Mammary epithelial cell (primary cell): ENCODE measurements at places on chromosomes 7 and 10. TPM values are rescaled to one million over a fixed set of nuclear protein-coding genes. Genes with fewer than 3 reads are reported as not detected.

GRCh38 chr7:27966219-27966780 is 214.3 kb downstream of the JAZF1 start:
- no peak for DNase-seq

- DNase-seq, result no peak
Measured at GRCh38 chr10:100873827-100874326, 38.9 kb upstream of the SLF2 start.

- DNase-seq, result no peak
Measured at GRCh38 chr7:6448943-6449543, 1.3 kb upstream of the DAGLB start.

GRCh38 chr7:50684011-50684712 is 98.5 kb downstream of the GRB10 start:
- DNase-seq, result no peak

GRCh38 chr7:121192834-121193233 is 136.0 kb upstream of the WNT16 start:
- no peak for DNase-seq

GRCh38 chr7:60706-61105 is 131.7 kb upstream of the FAM20C start:
- DNase-seq, result no peak

- DNase-seq, result no peak
Measured at GRCh38 chr10:101120884-101121653, 10.0 kb upstream of the TLX1 start.

DNA sequence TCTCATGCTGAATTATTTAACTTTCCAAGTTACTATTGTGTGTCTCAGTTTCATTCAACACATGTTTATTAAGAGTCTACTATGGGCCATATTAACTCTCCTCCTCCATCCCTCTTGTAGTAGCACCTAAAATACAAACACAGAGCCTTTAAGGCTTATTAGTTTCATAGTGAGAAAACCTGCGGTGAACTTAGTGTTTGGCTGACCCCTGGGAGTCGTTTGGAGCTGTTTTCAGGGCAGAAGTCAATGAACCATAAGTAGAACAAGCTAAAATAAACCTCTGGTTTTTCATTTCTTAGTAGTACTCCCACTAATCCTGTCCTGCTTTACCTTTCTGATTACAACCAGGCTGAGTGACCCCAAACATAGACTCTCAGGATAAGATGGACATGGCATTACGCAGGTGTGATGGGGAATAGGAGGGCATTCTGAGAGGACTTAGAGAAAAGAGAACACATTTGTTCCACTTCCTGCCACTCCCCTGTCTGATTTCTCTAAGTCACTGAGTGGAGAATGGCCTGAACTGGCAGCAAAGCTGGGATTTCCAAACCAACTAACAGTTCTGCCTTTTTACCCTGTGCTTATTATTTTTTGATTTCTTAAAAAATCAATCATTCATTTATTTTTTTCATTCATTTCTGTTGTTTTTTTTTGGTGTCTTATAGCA is 74.5 kb downstream of the LRMDA start:
- no peak for DNase-seq

- DNase-seq, result no peak
Measured at GRCh38 chr7:23715099-23715498, 5.1 kb downstream of the STK31 start.

GRCh38 chr10:96764425-96765060 is 44.2 kb upstream of the PIK3AP1 start:
- no peak for DNase-seq

- no peak for DNase-seq
Measured at GRCh38 chr10:88952647-88953111, at the start of gene ACTA2. Gene ACTA2, minus strand, starts transcription at chr10:88952773. Its CDS starts 3,843 bp downstream, at chr10:88948930.

GRCh38 chr10:49508654-49509053 is 30.3 kb downstream of the ERCC6 start:
- no peak for DNase-seq

DNA sequence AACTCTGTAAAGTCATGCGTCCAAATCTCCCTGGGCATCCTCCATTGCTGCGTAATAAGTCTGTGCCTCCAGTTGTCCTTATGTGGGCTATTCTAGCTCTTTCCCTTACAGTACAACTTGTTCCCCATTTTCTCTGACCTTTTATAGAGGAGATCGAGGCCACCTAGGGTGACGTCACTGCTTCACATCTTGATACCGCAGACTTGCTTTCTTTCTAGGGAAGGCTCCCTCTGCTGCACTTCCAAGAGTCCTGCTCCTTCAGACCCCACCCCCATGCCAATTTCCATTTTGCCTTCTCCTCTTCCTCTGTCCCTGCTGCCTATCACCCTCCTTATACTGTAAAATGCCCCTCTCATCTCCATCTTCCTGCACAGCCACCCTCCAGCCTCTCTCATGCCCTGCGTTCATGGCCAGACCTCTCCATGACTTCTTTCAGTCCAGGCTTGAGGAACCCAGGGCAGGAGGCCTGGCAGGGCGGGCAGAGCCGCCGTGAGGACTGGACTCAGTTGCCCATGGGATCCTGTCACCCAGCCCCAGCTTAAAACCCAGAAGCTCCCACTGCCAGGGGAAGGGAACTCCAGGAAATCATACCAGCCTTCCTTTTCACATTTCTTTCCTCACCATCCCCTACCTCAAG is 57.5 kb downstream of the CAMK1D start:
- no peak for DNase-seq

DNA sequence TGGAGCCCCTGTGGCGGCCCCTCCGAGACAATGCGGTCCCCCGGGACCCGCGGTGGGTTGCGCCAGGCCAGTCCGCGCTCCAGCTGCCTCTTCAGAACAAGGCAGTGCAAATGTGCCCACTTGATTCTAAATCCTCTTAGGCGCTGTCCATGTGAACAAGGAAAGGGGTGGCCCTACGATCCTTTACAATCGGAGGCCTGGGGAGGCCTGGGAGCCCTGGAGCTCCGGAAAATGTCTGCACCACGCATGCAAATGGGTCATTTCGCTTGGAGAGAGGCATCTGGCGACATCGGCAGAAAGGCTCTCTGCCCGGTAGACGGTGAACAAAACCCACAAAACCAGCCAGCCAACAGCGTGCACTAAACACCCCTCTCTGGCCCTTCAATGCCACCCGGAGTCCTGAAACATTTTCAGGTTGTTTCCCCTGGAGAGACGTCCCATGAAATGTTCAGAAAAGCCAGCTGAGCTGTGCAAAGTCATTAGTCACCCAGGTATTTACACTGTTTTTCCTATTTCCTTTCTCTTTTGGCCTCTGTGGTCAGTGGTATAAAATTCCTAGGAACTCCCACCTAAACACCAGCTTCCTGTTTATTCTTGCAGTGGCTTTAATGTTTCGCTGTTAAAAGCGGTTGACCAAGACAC is 102.8 kb upstream of the ZNF438 start:
- DNase-seq, result peak; percentile 49

DNA sequence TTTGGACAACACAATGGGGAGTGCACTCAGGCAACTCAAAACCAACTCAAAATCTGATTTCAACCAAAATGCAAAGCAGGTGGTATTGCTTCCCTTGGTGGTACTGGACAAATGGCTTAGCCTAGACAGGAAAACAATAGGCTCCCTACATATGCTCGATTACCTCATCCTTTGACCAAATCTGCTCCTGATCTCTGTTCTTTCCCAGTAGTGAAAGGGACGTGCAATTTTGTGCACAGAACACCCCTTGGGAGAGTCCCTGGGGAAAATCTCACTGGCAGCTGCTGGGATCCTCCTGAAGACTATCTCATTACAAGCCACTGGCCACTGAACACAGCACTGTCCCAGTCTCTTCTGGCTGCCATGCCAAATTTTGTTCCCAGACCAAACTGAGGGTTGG is 149.2 kb upstream of the VSTM2A start:
- no peak for DNase-seq

DNA sequence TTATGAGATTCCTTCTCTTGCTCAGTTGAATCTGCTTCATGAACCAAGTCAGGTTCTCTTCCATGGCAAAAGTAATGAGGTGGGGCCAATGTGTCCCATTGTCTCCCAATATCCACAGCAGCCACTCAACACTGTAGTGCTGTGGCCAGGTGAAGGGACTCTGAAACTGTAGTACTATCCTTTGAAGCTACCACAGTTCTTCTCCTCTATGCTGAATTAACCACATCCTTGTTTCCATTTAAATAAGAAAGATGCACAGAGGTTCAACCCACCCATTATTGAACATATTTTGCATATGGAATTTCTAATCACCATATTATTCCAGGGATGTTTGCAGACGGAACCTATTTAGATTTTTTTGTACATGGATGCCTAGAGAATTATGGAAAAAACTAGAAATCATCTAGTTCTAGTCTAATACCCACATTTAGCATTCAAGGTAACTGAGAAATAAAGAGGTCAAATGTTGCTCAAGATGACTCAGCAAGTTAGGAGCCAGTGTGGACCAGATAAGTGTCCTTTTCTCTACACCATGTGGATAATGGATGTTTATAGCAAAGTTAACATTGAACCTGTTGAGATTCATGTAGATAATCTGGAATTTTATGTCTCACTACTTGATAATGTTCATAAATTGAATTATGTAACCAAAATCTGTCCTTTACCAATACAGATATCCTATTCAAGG is 64.5 kb downstream of the LRRTM3 start:
- no peak for DNase-seq

DNA sequence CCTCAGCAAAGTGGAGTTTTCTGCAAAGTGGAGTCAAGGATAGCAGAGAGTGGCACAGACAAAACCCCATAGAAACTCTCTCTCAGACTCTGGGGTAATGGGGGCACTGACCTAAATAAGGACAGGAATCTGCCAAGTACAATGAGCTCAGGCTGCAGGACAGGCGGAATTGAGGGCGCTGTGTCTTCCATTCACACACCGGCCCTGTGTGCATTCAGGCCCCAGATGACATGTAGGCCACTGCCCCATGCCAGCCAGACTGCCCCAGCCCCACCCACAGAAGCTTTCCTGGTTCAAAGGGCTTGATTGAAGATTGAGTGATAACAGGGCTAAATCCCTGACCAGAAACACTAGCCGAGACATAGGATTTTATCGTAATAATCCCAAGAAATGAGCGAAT is 52.7 kb downstream of the EEPD1 start:
- DNase-seq, result no peak

The ANKRD61 gene
- not detected for total RNA-seq

The PDCD11 gene
- total RNA-seq, result 77.1 and 84.8 TPM in 2 replicates

The ACBD7 gene
- total RNA-seq, result 0.33 TPM

The ARHGEF35 gene
- total RNA-seq, result 15.7 TPM

The LIPJ gene
- total RNA-seq, result not detected in 2 replicates

The GSTO1 gene
- 201 and 203 TPM in 2 replicates for total RNA-seq

The CRYGN gene
- total RNA-seq, result not detected in 2 replicates

The GPR146 gene
- 0.17 TPM for total RNA-seq

The WASL gene
- 26.3 TPM for total RNA-seq
